ENCODE measurements at places on chromosomes 7 and 10.

DNA sequence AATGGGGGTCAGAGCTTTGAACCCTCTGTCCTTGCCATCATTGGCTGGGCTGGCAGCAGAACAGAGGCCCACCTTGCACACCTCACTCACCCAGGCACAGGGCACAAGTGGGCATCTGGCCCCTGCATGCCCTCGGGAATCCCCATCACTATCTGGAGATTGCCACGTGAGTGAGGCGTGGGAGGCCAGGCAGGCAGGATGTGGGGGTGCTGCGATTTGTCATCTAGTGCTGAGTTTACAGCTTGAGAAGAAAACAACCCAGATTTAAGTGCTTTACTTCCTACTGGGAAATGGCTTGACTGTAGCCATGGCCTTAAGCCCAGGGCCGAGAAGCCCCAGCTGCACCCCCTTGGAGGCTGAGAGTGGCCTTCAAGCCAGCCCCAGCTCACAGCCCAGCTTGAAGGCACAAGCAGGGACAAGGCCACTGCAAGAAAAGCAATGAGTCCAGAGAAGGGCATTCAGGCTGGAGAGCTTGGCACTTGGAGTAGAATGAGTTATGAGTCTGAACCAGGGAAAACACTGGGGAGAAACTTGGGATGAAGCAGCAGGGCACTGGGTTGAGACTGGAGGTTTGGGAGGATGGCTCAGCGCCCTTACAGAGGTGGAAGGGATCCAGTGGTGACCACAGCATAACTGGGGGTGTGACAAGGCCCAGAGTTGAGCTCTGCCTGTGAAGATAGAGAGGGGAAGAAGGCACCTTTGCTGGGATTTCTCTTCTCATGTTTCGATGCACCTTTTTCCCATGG is 123.0 kb downstream of the CXCL12 start:
- peak; percentile 53 for DNase-seq

DNA sequence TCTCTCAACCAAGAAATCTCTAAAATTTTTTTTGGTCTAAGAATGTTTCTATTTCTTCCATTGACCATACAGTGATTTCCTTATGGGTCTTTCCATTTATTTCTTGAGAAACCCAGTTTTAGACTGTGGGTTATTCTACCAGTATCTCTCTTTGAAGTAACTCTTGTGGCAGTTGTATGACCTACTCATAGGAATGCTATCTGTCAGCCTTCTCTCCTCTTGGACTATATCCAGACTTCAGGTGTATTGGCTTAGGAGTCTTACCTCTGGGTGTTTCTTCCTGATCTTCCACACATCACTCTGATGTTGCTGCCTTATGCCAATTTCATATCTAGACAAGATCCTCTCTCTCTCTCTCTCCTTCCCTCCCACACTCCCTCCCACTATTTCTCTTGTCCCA is 178.1 kb downstream of the BMPER start:
- DNase-seq, result no peak

DNA sequence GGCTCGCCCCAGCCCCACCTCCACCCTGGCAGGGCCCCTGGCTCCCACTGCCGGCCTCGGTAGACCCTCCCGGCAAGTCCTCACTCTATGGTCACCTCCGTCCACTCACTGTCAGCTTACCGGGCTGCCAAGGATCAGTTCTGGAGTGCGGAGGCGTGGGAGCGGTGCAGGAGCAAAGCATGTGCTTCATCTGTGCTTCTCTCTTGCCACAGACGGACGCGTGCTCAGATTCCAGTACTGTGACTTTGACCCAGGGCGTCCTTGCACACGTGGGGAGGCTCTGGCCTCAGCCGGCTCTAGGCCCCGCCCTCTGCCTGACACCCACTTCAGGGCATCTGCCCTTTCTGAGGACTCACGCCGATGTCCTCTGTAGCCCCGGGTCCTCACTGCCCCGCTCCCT is 547.5 kb upstream of the FOXK1 start:
- no peak for DNase-seq

DNA sequence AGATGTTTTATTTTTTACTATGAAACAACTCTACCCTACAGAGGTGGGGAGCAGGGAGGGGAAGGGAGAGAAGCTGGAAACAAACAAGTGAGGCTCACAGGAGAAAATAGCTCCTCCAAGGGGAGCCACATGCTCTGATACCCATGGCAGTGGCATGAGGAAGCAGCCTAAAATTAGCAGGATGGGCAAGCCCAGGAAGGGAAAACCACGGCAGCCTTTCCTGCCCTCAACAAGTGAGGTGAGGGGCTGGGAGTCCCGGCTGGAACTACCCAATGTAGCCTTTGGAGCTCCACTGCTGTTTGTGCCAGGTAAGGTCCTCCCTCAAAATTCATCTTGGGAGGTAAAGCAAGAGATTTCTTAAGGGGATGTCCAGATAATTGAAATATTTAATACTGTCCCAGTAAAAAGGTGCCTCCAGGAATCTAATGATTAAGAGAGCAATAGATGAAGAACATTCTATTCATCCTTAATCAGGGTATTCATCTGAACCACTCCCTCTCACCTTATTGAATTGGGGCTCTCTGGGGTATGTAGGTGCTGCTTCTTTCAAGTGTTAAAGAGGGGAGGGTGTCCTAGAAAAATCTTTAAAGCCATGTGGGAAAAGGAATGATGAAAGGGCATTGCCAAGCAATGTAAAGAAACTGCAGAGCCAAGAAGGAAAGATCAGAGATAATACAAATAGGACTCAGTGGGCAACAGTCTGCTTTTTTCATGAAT is 12.8 kb upstream of the HERC4 start:
- DNase-seq, result no peak

- DNase-seq, result no peak
These were observed 226.1 kb downstream of the GLRX3 start for GRCh38 chr10:130362308-130362761.

GRCh38 chr7:18393465-18394118 is 102.0 kb upstream of the HDAC9 start:
- no peak for DNase-seq

- no peak for DNase-seq
These were observed 283.8 kb downstream of the PTEN start for GRCh38 chr10:88147000-88147798.

DNA sequence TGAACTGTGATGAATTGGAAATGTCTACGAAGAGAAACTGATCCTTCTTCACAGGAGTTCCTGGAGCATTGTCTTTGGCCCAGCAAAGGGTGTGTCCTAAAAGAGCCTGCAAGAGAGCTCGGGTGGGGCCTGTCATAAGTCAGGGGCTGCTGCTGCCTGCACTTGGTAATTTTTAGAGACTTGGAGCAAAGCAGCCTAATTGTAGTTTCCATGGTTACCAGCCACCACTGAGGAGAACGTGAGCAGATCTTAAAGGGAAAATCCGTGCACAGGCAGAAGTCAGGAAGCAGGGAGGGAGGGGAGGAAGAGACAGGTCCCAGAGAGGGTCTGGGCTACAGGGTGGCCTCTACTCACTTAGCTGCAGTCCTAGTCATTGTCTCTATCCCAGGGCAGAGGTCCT is 463.6 kb downstream of the PLXNA4 start:
- no peak for DNase-seq

DNA sequence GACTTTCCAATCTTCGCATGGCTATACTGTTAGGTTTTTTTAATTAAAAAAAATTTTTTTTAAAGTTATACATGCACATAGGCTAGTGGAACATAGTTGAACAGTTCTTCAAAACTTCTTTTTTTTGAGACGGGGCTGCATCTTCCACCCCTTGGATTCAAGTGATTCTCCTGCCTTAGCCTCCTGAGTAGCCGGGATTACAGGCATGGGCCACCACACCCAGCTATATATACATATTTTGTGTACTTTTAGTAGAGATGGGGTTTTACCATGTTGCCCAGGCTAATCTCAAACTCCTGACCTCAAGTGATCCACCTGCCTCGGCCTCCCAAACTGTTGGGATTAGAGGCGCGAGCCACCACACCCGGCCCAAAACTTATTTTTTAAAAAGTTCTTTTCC is 17.3 kb downstream of the ZNF777 start:
- no peak for DNase-seq

DNA sequence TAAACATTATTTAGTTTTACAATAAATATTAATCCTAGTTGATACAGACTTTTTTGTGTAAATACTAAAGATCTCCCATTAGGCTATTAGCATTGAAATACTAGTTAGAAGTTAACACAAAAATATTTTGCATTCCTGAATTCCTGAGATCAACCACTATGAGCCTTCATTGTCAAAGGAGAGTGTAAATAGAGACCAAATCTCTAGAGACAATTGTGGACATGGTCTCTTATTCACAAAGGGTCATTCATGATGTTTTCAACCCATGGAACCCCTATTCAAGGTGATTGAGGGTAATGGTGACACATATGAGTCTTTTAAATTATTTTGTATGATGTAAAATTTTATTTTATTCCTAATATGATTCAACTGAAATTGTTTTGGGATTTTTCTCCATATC is 1454.8 kb upstream of the LRRTM3 start:
- DNase-seq, result no peak
